ENCODE measurements at places on chromosomes 5 and 9.

GRCh38 chr9:35756275-35757225 lies 2.5 kb upstream of the MSMP start:
- DNase-seq, result no peak

DNA sequence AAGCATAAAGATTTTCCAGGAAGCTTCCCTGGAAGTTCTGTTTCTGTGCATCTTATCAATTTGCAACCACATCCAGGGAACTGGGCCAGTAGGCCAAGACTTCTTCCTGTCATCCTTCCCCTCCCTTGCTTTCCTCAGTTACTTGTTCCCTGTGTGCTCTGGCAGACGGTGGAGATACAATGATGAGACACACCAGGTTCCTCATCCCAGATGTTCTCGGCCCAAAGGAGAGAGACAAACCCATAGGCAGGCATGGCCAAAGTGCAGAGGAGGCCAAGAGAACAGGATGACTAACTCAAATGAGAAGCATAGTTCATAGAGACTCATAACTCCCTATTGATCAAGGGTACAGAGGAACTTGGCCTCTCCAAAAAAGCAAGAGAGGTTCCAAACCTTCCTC lies 652.6 kb downstream of the CCDC171 start:
- DNase-seq, result no peak

GRCh38 chr9:78383130-78383529 lies 86.2 kb downstream of the PSAT1 start:
- DNase-seq, result no peak

DNA sequence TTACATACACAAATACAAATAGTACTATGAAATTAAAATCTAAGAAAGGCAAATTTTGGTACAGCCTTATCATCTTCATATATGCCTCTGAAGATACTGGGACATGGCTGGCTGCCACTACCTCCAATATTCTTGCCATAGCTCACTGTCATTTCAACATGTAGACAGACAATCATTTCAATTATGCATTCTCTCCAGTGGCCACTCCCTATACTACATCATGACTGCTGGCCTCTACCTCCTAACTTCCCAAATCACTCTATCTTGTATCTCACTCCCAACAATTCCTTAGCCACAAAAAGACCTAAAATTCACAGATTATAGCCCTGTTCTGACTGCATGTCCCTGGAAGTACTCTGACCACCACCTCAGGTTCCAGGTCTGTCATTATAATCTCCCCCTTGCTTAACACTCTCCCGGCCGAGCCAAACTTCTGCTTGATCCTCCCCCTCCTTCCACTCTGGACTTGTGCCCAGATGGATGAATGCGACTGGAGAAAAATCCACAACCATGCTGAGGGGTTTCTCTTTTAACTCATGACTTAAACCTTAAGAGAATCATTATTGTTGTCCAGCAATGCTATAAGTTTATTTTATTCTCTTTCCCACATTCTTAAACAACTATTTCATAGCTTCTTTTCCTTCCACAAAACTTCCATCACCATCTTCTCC lies 225.3 kb upstream of the TLE4 start:
- no peak for DNase-seq

DNA sequence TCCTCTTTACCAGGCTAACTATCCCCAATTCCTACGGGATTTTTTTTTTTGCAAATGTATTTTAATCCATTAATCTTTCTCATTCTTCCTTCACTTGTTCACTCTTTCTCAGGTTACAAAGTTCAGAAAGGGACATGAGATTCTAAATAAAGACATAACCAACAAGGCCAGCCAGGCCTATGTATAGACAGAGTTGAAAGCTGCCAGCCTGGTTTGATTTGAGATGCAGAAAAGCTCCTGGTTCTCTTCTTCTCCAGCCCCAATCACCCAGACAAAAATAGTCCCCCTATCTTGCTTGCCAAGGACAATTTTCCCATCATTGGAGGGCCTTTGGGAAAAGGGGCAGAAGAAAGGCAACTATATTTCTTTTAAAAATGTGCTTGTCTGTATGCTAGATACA lies 398.8 kb downstream of the NFIB start:
- DNase-seq, result no peak

GRCh38 chr5:141514330-141515133 lies 25.7 kb downstream of the PCDHGC5 start:
- no peak for DNase-seq

DNA sequence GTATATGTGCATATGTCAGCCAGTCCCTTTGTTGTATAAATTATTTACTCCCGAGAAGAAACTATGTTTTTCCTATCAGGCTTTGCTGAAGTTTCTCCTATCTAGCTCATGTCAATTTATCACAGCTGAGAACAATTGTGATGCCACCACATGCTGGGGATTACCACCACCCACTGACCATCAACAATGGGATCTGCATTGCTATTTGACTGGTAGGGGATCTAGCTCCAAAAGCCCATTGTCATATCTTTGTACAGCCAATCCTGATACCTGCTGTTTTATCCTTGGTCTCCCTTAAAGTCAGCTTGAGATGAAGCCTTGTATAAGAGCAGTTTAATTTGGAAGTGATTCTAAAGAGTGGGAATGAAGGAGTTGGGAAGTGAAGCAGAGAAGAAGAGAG lies 53.9 kb upstream of the KCNN2 start:
- DNase-seq, result no peak

DNA sequence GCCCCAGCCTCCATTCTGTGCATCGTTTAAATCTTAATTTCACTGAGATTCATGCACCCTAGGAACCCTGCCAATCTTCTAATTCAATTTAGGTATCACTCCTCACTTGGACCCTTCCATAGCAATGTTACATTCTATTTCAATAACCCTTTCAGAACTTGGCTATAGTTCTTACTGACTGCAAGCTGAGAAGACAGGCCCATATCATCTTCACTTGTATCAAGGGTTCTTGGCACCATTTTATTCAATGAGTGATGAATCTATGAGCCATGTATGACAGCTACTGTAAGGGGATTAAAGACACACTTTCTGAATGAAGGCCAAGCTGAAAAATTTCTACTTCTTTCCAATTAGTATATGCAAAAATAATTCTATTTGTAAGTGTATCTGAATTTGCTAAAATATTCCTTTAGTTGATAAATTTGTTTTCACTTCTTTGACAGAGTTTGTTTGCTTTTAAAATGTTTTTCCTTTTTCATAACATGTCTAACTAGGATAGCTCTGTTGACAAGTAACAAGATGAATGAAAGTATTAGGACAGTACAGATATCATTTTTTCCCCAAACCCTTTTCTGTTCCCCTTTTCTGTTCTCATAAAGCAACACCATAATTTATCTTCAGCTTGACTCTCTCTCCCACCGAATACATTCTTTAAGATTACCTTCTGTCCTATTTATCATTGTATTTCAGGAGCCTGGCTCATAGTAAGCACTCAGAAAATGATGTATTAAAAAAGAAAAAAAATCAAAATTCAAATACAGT lies 9.6 kb downstream of the ITGA2 start:
- DNase-seq, result no peak

- DNase-seq, result no peak
Observed at GRCh38 chr5:83177803-83178202, 100.5 kb downstream of the XRCC4 start.

DNA sequence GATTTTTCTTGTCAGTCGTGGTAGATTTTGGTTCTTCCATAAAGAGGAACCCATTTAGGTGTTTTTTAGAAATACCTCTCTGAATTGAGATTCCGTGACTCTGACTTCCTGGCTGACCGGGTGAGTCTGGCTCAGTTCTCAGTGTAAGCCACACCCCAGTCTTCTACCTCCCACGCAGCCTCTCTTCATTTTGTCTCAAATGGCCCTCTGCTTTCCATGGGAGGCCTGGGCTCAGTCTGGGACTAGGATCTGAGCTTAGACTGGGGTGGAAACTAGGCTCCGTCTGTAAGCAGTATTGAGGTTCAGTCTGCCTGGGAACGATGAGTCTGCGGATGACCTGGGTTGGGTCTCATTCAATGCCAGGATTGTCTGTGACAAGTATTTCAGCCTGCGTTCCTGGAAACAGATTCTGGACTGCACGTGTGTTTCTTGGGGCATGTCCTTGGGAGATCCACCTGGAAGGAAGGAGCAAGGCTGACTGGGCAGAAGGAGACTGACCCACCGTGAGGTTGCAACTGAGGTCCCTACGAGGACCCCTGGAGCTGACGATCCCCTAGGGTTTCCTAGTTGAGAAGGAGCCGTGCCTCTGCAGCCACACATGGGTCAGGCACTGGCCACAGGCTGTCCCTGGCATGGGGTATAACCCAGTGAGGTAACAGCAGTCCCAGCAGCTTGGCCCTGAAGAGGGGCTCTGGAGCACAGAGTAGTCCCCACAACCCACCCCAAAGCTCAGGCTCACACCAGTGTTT lies 12.4 kb upstream of the CRB2 start:
- no peak for DNase-seq

- DNase-seq, result no peak
Observed at GRCh38 chr9:111839987-111840386, 45.2 kb upstream of the SHOC1 start.

- no peak for DNase-seq
Observed at GRCh38 chr9:76456202-76456926, 2.6 kb upstream of the GCNT1 start.

- no peak for DNase-seq
Observed at GRCh38 chr5:20611620-20612019, 623.6 kb upstream of the CDH18 start.

GRCh38 chr5:141354900-141355469 lies at the start of gene PCDHGA4:
TSS of gene PCDHGA4 (plus strand) at chr5:141355021. CDS start at chr5:141355108, 87 bp downstream.
- DNase-seq, result no peak

DNA sequence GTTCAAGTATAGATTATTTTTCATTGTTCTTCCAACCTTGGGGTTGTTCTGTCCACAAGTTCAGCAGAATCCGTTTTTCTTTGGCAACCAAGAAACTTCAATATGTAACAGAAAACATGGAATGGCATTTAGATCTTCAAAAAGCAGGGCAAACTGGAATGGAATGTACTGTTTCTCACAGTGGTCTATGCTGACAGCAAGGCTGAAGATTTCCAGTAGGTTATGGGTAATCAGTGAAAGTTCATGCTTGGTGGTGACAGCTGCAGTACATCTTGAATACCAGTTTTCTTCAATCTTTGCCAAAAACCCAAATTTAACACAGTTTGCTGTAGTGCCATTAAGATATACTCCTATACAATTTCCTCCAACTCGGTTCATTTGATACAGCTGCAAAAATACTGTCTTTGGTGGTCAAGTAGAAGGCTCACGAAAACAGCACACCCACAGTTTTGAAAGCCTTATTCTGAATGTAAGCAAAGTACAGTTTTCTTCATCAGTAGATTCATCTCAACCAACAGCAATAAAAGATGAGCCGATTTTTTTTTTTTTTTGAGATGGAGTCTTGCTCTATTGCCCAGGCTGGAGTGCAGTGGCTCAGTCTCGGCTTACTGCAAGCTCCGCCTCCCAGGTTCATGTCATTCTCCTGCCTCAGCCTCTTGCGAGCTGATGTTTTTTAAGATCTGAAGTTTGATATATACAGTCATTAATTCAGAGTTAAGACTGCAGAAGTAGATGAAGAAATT lies 4.9 kb downstream of the TRIM52 start:
- no peak for DNase-seq

DNA sequence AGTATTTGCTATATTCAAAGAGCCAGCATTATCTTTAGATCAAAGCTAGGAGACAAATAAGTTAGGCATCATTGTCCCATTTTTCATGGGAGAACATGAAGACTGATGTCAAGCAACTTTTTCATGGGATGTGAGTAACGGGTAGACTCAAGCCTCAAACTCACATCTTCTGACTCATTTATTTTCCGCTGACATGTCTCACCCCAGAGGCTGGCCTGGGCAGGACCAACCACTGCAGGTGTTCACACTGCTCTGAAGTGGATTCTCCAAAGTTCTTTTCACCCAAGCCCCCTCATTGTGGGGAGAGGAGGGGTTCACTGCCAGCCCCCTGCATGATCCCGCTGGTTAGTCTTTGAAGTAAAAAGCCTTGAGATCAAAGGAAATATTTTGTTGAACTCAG lies 34.9 kb upstream of the BASP1 start:
- DNase-seq, result no peak

GRCh38 chr9:115972362-115972761 lies 181.2 kb upstream of the PAPPA start:
- no peak for DNase-seq

DNA sequence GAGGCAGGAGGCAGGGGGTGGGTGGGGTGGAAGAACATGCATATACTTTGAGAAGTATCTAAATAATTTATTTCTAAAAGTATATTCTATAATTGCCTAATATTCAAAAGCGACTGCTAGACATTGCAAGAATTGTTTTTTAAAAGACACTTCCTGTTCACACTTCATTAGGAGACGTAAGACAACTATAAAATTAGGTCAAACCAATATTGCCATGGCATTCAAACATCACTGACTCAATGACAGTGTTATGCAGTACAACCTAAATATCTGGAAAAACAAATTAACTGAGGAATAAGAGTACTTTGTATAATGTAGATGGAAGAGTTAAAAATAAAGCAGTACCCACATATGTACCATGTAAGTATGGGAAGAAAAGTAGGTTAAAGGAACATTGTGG lies 4.5 kb downstream of the CCNH start:
- no peak for DNase-seq

GRCh38 chr9:112764837-112765236 lies 14.3 kb downstream of the SNX30 start:
- DNase-seq, result no peak

DNA sequence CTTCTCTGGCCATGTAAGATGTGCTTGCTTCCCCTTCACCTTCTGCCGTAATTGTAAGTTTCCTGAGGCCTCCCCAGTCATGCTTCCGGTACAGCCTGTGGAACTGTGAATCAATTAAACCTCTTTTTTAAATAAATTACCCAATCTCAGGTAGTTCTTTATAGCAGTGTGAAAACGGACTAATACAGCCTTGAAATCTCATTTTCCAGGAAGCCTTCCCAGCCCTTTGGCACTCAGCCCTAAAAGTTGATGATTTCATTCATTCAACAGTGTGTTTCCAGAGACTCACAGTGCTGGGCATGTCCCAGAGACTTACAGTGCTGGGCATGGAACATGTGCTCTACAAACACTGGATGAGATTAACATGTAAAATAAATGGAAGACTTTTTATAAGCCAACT lies 135.8 kb downstream of the DCP2 start:
- peak; percentile 25 for DNase-seq

DNA sequence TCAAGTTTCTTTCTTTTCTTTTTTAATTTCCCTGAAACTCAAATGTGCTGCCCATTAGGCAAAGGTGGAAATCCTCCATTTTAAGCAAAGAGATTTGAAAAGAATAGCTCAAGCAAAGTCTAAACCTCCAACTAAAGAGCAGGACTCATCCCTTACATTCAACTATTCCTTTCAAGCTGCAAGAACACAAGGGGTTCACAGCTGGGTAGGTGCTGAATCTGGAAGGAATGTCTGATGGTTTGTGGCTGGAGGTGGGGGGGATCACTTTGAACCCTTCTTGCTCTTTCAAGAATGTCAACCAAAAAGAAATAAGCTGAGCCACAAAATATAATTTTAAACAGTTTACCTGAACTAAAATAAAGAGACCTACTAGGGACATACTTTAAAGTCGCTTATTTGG lies 375.7 kb upstream of the CDH10 start:
- DNase-seq, result no peak
